HT1080 (cell line): ENCODE measurements at places on chromosomes 12 and 14.

- DNase-seq: no peak
Measured at GRCh38 chr14:104882991-104883660, 18.1 kb downstream of the CEP170B start.

GRCh38 chr12:93109551-93110203, 180.6 kb upstream of the EEA1 start:
- DNase-seq: no peak

DNA sequence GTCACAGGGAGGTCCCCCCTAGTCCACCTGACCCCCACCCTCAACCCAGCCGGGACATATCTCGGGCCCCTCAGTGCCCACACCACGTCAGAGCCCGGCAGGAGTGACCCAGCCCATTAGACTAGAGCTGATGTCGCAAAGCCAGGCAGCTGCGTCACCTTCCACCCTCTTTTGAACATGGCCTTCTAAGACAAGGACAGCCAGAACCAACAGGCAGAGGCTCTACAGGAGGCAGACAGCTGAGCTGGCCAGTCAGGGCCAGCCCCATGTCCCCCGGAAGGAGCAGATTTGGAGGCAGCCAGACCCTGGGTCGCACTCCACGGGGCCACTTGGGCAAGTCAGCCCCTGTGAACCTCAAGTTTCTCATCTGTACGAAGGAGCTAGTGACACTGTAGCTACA, 44.1 kb downstream of the SCARB1 start:
- no peak for DNase-seq

DNA sequence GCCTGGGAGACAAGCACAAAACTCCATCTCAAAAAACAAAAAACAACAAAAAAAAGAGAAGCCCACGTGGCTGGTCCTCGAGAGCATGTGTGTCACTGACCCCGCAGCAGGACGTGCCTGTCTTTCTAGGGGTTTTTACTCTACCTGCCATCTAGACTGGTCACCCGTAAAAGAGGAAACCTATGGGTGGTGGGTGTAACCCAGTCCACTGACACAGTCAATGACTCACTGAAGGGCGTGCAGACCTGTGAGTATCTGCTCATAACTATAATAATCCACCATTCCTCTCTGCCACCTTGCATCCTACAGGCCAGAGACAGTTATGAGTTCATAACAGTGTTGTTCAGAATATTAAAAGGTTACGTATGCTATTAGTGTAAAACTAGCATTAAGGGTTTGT, 4.6 kb downstream of the GOLGA3 start:
- DNase-seq: no peak

DNA sequence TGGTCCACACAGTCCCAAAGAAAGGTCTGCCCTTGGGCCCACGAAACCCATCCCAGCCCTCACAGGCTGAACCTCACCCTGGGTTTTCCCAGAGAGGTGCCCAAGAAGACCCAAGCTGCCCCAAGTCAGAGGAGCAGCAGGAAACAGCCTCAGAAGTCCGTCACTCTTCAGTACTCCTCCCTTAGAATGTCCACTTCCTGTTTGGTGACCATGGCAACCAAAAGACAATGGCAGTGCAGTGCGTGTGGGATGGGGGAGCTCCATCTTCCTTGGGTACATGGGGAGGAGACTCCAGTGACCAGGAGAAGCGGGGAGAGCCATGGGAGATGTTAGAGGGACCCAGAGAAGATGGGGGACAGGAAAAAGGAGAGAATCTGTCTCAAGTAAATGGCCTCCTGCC, 11.3 kb downstream of the SELPLG start:
- peak; percentile 71 for DNase-seq

GRCh38 chr14:105051182-105052109, 13.8 kb downstream of the GPR132 start:
- DNase-seq: no peak
